Stimulated activated CD8-positive, alpha-beta memory T cell treated with anti-CD3 and anti-CD28 coated beads, Interleukin-4, amount 100 ng/mL, for 1 hour (primary cell): ENCODE measurements at places on chromosomes 7 and 10.

DNA sequence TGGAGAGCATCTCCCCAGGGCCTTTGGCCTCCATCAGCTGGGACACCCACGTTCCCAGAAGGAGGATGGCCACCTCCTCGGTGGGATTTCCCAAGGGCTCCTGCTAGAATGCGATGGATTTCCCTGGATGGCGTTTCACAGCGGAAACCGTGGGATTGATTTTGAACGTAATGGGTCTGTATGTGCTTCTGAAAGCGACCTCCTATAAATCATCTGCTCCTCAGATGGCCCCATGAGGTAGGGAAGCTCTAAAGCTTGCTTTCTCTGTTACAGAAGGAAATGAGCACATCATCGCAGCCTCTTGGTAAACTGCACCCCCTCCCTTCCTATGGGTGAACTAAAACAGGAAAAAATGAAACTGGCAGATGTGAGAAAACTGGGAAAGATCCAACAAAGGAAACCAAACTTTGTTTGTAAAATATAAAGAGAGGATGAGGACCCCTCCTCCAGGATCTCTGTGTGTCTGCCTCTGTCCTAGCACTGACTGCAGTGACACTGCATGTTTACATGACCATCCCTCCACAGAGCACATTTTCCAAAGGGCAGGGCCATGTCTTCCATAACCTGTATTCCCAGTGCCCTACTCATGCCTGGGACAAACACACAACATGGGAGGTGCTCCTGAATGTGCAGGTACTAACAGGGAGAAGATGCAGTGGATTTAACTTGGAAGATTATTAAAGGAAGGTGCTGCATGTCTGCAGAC, 57.6 kb downstream of the LYZL1 start:
- DNase-seq = no peak

- no peak for DNase-seq
Observed at GRCh38 chr7:154942691-154943090, 60.2 kb downstream of the PAXIP1 start.

- no peak for DNase-seq
Observed at GRCh38 chr7:16795624-16796023, 9.2 kb downstream of the AGR2 start.

- no peak for DNase-seq
Observed at GRCh38 chr7:98266840-98267239, 14.6 kb upstream of the BRI3 start.

DNA sequence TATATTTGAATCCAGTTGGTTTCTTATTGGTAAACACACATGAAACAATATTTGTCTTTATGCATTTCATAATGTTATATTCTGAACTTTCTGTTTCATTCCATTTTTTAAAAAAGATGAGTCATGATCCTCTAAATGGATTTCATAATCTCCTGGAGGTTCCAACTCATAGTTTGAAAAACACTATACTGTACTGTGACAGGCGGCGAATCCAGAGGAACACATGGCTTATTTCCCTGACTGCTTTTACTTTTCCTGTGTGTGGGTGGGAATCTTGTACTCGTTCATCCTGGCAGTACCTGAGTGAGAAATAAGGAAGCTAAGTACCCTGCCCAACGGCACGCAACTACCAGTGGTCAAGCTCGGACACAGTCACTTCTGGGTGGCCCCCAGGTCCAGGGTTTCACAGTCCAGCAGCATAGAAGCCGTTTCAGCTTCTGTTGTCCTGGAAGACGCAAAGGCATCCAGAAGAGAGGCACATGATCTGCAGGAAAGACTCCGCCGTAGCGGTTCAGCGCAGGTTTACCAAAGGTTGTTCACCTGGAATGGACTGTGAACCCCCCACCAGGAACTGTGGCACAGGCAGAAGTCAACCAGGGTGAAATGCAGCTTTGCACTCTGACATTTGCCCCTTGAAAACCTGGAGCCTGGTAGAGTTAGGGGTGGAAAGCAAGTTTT, 117.7 kb downstream of the CCNY start:
- no peak for DNase-seq

DNA sequence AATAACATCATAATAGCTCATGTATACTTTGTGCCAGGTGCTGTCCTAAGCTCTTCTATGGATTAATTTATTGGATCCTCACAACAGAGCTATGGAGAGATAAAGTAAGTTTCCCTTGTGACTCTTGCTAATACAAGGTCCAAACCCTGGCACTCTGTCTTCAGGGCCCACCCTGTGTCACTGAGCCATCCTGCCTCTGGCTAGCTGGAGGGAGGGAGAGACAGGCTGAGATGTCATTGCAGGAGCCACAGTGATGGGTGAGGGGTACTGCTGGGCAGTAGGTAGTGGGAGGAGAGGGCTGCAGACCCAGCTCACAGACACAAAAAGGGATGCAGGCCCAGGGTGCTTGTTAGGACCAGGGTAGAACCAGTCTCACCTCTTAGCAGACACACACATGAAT, 16.9 kb downstream of the GCK start:
- DNase-seq = no peak

DNA sequence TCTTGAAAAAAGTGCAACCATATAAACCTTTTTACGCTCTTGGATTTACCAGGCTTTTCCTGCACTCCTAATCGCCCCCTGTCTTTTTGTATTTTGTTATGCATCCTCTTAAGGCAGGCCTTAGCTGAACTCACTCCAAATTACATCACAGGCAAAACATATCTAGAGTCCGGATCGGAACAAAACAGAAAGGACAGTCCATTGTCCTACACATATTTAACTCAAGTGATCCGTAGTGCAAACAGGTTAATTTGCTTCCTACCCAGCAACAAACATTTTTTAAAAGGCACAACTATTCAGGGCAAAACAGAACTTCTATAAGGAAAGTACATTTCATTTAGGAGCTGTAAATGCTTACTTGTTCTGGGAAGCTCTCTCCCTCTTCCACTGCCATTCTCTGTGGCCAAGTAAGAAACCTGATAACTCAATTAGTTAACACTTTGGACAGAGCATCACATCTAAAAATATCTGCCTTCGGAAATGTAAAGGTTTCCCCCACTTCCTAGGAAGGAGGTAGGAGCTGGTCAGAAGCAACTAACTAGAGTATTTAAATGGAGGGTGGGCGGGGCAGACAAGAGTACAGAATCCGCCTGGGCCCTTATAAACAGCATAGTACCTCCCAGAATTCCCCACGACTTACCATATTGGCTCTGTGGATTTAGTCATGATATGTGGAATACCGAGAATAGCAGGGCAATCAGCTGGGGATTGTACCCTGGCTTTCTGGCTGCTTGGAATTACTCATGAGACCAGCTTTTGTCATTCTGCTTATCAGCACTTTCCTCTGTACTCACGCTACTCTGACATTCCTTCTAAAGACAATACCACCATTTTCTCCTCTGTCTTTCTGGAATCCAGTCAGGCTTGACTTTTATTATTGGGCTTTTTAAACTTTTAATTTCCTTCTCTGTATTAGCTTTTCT, 89.5 kb downstream of the ANK3 start:
- no peak for DNase-seq

DNA sequence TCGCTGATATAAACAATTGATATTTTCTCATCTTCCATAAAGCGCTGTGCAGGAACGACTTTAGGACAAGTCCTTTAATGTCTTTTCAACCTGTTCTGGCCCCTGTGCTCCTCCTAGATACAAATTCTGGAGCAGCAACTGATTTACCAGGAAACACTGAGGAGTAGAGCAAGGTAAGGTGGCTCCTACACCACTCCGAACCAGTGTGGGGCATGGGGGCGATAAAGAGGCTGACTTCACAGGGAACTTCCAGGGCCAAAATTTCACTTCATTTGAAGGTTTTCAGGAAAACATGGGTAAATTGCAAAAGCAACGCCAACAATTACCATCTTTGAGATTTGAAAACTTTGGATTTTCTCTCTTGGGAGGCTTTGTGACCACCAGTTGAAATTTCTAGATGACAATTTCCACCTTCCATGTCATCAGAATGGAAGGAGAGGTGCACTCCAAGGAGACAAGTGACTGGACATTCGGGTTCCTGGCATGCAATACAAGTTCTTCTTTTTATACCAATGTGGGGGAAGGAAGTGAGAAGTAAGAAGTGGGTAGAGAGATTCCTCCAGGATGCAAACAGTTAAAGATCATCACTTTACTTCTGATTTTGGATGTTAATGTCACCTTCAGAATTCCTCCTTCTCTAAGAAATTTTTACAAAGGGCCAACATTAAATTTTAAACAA, 118.5 kb downstream of the FAM107B start:
- DNase-seq = no peak

- DNase-seq = no peak
Observed at GRCh38 chr10:80407812-80408241, 524 bp upstream of the PRXL2A start.

- DNase-seq = no peak
Observed at GRCh38 chr10:93336110-93336509, 146.0 kb downstream of the MYOF start.

GRCh38 chr10:4638099-4638498, 187.9 kb upstream of the AKR1E2 start:
- no peak for DNase-seq
